ENCODE measurements at places on chromosomes 5 and 9.

DNA sequence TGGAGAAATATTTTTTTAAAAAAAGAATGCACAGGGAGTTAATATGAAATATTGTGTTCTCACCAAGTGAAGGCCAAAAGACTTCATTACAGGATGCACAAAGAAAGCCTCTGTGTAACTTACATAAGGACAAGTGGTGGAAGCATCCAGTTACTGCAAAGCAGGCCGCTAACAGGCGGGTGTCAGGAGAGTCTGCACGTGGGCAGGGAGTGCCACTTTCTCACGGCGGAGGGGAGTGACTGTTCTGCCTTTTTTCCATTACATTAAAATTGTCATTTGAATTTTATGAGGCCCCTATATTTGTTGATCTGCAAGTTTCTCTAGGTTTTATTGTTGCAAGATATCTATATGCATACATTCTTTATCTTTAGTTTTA lies 28.1 kb upstream of the SPATA31E1 start:
- no peak for DNase-seq

- no peak for DNase-seq
Observed at GRCh38 chr5:75885849-75886596, 168.8 kb upstream of the POC5 start.

- no peak for DNase-seq
Observed at GRCh38 chr5:81017320-81017719, 57.2 kb downstream of the RASGRF2 start.

DNA sequence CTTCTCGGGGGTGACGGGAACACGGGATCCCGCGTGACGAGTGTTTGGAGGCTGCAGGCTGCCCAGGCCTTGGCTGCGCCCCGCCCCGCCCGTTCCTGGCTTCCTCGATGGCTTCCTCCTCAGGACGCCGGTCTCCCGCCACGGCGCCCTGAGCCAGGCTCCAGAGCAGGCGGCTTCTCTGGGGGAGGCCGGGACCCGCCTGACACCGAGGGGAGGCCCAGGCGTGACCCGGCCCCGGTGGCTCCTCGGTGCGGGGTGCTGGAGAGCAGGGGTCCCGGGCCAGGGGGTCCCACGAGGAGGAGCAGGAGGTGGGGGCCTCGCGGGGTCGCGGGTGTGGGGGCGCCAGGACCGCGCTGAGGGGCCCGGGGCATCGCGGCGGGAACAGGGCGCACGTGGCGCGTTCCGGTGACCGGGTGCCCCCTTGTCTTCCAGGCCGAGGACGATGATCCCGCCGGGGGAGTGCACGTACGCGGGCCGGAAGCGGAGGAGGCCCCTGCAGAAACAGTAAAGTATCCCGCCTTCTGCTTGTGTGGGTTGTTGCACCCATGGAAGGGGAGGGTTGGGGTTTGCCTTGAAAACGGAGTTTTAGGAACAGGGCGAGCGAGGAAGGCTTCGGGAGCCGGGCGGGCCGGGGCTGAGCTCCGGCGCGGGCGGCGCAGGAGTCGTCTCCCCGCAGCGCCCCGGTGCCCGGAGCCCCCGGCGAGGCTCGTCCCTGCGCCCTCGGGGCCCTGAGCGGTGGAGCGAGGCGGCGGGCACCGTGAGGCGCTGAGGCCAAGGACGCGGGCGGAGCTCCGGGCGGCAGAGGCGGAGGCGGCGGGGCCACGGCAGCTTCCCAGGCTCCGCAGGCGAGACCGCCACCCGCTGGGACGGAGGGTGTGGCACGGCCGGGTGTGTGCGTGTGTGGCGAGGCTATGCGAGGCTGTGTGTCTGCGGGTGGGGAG lies 22.2 kb downstream of the AHRR start:
- peak; percentile 68 for DNase-seq

- DNase-seq = peak; percentile 20
Observed at GRCh38 chr9:114316605-114317230, 6.2 kb upstream of the ORM1 start.

GRCh38 chr9:112793213-112793810 lies 42.8 kb downstream of the SNX30 start:
- DNase-seq = no peak

GRCh38 chr9:70811638-70812037 lies 309.8 kb downstream of the TRPM3 start:
- DNase-seq = no peak

- DNase-seq = no peak
Observed at GRCh38 chr9:37381094-37381741, 41.3 kb upstream of the GRHPR start.

GRCh38 chr5:79795764-79796398 lies 106.2 kb downstream of the CMYA5 start:
- DNase-seq = no peak

DNA sequence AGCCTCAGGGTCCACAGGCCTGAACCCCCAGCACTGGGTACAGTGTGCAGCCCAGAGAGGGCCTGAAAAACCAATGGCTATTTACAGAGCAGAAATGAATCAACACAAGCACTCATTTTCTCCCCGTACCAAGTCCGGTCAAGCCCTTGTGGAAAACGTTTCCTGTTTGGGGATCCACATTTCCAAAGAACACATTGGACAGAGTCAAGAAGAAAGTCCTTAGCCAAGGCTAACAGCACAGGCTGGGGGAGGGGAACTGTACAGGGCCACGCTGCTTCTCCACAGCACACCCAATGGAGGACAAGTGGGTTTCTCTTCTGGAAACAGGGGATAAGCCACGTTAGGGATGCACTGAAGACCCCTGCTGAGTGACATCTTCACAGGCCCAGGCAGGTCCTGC lies 62.3 kb downstream of the NSUN2 start:
- no peak for DNase-seq

- no peak for DNase-seq
Observed at GRCh38 chr5:137036640-137037039, 462.5 kb downstream of the SPOCK1 start.

- no peak for DNase-seq
Observed at GRCh38 chr5:74625742-74626241, 14.7 kb downstream of the ENC1 start.

- no peak for DNase-seq
Observed at GRCh38 chr5:145872486-145872885, 328 bp downstream of the GRXCR2 start.

DNA sequence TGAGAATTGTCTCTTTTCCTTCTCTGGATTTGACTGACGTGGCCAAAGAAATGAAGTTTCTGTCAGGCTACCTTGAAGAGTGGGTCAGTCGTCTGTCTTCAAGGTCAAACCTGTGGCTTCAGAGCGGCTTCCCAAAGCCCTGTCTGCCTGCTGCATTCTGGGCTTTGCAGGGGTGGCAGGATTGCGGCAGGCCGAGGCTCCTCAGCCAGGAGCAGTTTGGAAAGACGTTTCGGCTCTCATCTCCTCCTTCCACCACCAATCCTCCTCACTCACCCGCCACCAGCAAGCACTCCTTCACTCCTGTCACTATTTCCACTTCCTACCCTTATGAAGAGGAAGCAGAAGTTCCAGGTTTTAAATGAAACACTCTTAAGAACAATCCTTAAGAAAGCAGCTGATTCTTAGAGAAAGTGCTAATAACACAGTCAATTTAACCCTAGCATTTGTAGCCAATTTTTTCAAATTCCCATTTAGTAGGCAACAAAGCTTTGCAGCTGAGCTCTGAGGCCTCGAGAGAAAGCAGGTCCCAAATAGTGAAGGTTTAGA lies 351.7 kb downstream of the ZNF608 start:
- no peak for DNase-seq

- DNase-seq = no peak
Observed at GRCh38 chr9:90941661-90942060, 140.0 kb downstream of the SYK start.

GRCh38 chr5:135461481-135462151 lies 9.5 kb upstream of the TIFAB start:
- DNase-seq = no peak

DNA sequence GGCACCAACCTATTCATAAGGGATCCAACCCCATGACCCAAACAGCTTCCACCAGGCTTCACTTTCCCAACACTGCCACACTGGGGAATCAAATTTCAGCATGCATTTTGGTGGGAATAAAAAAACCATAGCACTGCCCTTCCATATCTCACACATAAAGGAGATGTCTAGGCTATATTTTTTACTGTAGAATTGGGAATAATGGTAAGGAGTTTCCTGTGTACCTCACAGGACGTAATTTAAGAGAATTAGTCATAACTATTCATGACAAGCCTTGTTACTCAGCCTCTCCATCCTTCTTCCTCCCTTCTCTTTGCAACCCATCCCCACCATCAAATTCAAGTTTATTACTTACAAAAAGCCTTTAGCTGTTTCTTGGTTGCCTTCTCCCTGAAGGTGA lies 352.1 kb downstream of the MLLT3 start:
- no peak for DNase-seq

DNA sequence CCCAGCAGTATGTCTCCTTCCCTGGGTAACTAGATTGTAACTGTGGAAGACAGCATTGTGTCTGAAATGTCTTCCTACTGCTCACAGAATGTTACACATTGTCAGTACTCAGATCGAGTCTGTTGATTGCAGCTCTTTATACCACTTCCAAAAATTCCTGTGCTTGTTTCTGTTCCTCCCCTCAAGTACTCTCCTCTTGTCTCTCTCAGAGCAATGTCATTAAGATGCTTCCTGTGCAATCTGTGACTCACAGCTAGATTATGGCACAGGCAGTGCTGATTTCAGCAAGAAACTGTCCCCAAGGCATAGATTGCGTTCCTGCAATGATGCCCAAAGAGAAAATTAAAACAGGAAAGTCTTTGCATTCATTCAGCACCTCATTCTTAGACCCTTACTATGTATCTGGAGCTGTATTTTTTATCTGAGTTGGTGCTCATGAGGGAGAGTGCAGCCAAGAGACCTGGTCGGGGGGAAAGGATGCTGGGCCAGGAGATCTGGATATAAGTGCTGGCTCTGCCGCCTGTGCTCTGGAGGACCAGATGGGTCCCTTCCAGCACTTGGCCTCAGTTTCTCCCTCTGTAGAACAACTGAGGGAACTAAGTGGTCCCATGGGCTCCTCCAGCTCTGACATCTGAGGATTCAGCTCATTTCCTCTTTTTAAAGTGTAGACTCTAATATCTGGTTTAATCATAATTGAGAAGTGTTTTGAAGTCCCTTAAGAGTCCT lies 40.8 kb upstream of the GNPDA1 start:
- no peak for DNase-seq

- DNase-seq = no peak
Observed at GRCh38 chr9:122032346-122032745, 60.8 kb downstream of the TTLL11 start.

- no peak for DNase-seq
Observed at GRCh38 chr5:67493676-67494075, 297.1 kb upstream of the CD180 start.

- peak; percentile 72 for DNase-seq
Observed at GRCh38 chr5:141475625-141476131, at the start of gene PCDHGC3. PCDHGC3 (plus strand) TSS chr5:141475966; CDS start chr5:141476117, 151 bp downstream.

GRCh38 chr5:170216257-170216864 lies 16.4 kb upstream of the C5orf58 start:
- no peak for DNase-seq
